ENCODE measurements at places on chromosomes 1 and 21.
A peak's percentile ranks its signal among the peaks of the same experiment; 100 is the strongest.

GRCh38 chr1:110098222-110099026, 13.8 kb upstream of the UBL4B start:
- DNase-seq = no peak

GRCh38 chr21:38590449-38591217, 92.4 kb upstream of the ERG start:
- DNase-seq = no peak

- no peak for DNase-seq
These were observed 4.8 kb downstream of the THBS3 start for GRCh38 chr1:155202731-155203515.

DNA sequence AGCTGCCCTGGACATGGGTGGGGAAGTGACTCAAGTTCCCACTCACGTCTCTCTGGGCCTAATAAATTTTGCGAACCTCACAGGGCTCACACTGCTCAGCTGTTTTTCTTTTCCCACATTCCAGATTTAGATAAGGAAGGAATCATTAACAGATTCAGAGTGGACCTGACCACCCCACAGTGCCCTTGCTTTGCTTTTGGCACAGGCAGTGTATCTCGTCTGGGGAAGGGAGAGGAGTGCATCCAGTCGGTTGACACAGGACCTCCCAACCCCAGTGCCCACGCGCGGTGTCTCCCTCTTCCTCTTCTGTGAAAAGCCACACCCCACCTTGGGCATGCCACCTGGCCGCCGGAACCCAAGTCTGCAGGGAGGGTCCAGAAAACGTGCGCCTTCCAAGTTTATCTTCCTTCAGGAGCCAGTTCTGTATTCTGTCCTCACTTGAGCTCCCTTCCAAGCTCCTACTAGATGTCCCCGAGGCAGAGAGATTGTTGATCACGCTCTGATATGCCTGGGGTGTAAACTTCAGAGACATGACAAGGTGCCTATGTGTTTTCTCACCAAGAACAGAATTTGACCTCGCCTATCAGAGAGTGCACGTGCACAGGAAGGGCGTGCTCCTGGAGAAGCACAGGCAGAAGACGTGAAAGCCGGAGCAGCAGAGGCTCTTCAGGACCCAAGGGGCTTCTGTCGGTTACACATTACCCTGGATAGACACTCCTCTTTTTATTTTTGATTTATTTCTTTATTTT, 9.5 kb upstream of the SLC2A5 start:
- DNase-seq = no peak

DNA sequence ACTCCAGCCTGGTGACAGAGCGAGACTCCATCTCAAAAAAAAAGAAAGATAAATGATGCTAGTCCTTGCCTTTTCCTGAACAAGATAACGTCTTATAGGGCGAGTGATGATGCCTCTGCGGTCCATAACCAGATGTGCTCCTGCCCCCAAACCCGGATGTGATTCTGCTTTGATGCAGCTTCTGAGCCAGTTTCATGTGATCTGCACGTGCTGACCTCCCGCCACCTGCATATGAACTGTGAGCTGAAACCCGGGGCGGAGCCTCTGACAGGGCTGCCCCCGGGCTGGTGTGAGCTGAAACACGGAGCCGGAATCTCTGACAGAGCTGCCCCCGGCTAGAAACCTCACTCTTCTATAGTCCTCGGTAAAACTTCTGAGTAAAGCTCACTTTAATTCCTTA, 1.3 kb downstream of the KRTAP12-4 start:
- DNase-seq = no peak

DNA sequence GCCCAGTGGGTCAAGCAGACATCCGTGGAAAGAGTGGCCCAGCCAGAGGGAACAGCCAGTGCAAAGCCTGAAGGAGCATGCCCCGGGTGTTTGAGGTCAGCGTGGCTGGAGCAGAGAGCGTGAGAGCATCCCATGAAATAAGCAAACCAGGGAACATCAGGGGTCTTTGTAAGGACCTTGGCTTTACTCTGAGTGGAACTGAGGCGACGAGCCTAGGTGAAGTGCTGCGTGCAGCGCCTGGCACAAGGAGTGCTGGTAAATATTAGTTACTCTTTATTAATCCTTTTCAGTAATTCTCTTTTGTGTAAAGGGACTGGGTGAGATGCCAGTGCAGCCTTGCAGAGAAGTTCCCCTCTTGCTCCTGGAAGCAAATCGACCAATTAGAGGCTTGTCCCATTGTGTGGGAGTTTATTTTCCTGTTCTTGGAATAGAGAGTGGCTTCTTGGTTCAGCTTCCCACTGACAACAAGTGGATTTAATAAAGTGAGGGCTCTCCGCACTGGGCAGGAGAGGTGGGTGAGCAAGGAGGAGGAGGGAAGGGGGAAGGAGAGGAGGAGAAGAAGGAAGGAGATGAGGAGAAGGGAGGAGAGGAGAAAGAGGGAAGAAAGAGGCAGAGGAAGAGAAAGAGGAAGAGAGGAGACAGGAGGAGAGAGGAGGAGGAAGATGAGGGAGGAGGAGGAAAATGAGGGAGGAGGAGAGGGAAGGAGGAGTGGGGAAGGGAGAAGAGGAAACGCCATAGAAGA, 37.6 kb upstream of the DISP3 start:
- DNase-seq = peak; percentile 49

DNA sequence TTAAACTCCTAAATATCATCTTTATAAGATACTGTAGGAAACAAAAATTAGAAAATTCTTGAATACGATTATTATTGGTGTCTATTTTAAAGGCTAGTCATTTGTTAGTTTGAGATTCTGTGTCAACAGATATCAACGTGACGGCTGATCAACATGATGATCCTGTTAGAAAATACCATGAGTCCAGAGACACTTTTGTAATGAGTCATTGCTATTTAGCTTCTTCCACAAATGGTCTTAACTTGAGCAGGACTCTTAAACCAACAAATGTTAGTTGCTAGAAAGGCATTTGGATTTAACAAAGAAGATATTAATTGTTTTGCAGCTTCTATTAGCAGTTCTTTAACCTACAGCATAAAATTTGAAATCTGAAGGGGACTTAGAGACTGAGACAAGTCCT, 131.2 kb downstream of the TGFB2 start:
- no peak for DNase-seq

DNA sequence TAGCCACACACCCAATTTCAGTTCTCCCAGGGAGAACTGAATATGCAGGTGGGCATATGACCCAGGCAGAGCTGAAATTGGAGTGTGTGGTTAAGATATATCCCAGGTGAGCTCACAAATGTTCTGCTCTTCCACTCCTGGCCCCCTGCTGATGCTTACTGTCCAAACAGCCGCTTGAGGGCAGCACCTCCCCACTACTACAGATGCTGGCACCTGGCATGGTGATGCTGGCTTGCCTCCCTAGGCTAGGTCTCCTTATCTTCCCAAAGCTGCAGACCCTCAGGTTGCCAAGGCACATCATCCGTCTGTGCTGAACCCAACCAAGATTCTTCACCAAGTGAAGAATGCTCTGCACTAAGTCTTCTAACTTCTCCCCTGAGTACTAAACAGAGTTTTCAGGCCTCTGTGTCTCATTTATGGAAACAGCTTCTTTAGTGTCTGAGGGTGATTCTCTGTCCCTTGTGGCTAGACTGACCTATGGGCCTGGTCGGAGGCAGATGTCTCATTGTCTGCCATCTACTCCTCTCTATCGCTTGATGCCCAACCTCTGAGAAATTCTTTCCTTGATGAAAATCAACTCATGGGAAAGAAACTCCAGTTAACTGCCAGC, 27.2 kb downstream of the XCL1 start:
- DNase-seq = peak; percentile 84

DNA sequence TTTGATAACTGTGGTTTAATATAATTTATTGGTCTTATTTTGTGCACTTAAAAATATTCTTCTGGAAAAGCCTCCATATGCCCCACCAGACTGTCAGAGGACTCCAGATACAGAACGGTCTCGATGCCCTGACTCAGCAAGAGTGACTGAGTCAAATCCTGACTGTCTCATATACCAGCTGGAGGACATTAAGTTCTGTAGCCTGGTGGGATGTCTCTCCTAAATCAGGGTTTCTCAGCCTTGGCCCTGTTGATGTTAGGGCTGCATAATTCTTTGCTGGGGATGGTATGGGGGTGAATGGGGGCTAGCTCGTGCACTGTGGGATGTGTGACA, 67.7 kb upstream of the TLR5 start:
- no peak for DNase-seq

DNA sequence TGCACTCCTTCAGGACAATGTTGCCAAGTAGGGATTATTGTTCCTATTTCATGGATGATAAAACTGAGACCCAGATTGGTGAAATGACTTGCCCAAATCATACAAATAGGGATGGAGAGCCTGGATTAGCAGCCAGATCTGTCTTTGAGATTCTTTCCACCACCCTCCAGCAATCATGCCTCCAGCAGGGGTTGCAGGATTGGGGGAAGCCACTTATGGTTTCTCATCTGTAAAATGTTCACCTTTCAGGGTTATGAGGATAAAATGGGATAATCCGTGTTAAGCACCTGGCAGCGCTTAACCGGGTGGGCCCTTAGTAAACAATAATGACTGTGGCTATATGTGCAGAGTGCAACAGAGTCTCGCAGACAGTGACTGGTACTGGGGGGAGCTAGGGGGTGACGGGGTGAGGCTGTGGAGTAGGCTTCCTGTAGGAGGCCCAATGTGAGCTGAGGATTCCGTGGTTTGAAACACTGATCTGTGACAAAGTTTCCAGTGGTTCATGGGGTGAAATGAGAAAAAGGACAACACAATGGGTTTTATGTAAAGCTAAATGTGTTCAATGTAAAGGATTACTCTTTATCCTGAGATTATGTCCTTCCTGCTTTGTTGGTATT, 33.7 kb upstream of the FOXO6 start:
- peak; percentile 35 for DNase-seq

DNA sequence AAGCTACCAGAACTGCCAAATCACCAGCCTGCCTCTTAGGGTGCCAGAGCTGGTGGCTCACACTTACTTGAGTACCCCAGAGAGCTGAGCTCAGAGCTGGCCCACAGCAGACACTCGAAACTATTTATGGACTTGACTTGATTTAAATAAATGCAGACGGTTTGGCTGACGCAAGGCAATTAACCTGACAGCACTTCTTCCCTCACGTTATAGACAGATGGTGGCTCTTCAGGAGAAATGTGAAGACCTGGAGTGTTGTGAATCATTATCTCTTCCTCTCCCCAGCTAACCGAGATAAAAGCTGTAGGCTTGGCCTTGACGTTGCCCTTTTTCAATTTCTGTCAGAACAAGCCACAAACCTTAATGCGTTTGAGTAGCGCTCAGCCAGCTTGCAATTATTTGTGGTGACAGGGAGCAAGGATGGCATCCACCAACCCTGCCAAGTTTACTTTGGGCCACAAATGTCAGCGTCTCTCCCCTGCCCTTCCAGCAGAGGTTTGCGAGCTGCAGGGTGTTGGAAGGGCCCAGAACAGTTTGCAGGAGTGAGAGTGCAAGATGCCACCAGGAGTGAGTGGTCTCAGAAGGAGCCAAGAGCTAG, 34.0 kb upstream of the BCAR3 start:
- no peak for DNase-seq

DNA sequence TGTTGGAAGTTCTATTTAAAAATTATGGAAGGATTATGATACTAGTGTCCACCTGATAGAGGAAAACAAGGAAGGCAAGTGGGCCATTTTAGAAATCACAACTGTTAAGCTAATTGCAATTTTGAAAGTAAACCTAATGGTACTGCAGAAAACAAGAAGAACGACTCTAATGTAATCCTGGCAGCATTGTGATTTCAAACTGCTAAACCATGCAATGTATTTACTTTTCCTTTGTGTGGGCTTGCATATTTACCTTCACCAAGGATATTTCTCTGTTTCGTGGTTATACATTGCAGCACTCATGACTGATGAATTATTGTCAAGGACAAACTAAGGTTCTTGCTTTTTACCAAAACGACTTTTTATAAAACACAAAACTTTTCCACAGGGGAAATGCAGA, 88.1 kb downstream of the TM2D1 start:
- DNase-seq = no peak

DNA sequence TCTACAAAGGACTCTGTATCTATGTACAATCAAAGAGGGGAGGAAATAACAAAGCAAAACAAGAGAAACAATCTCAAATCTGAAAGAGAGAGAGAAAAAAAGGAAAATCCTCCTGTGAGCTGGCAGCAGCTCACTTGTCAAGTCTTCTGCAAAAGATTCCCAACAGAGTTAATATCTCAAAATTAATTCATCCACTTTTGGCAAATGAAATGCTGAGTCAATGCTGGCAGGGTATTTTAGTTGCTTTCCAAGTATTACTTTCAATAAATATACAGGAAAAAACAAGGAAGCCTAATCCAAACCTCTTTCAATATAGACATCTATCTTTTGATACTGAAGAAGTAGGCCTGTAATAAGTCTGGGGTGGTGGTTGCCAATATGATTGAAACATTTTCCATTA, 613.9 kb upstream of the NEGR1 start:
- no peak for DNase-seq

- no peak for DNase-seq
These were observed 137.4 kb upstream of the VAMP3 start for GRCh38 chr1:7633506-7634245.

GRCh38 chr1:228013935-228014930, 7.4 kb downstream of the WNT3A start:
- DNase-seq = no peak

DNA sequence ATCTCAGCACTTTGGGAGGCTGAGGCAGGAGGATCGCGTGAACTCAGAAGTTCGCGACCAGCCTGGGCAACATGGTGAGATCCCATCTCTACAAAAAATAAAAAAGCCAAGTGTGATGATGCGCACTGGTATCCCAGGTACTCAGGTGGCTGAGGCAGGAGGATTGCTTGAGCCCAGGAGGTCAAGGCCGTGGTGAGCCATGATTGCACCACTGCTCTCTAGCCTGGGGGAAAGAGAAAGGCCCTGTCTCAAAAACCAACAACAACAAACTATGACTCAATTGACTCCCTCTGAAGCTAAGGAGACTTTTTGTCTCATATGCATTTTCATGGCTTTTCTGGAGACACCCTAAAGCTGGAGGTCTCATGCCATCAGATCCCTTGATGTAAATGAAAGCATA, 118.8 kb downstream of the CCDC185 start:
- DNase-seq = no peak

GRCh38 chr21:18636897-18637296, 233.3 kb upstream of the TMPRSS15 start:
- no peak for DNase-seq

DNA sequence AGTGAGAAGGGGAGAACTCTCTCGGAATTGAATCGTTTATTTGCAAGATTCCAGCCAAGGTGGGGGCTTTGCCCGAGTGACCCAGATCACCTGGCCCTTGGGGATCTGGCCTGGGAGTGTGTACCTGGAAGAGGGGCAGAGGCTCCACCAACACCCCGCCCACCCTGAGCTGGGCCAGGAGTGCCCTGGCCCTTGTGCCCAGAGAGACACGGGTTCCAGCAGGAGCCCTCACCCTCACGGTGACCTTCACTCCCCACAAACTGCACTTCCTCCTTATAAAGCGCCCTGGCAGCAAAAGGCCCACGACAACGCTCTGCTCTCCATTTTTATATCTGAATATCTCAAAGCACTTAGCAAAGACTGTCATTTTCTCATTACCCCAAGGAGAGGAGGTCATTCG, 16.6 kb downstream of the CASZ1 start:
- peak; percentile 49 for DNase-seq
